ENCODE measurements at places on chromosomes 11 and 22.
A peak's percentile ranks its signal among the peaks of the same experiment; 100 is the strongest.

- DNase-seq: peak; percentile 70
Observed at GRCh38 chr11:4626207-4627099, 10.8 kb upstream of the OR51D1 start.

GRCh38 chr11:7571640-7572000 is 57.8 kb downstream of the PPFIBP2 start:
- DNase-seq: peak; percentile 77

- peak; percentile 59 for DNase-seq
Observed at GRCh38 chr22:39316440-39317083, 2.9 kb downstream of the RPL3 start.

DNA sequence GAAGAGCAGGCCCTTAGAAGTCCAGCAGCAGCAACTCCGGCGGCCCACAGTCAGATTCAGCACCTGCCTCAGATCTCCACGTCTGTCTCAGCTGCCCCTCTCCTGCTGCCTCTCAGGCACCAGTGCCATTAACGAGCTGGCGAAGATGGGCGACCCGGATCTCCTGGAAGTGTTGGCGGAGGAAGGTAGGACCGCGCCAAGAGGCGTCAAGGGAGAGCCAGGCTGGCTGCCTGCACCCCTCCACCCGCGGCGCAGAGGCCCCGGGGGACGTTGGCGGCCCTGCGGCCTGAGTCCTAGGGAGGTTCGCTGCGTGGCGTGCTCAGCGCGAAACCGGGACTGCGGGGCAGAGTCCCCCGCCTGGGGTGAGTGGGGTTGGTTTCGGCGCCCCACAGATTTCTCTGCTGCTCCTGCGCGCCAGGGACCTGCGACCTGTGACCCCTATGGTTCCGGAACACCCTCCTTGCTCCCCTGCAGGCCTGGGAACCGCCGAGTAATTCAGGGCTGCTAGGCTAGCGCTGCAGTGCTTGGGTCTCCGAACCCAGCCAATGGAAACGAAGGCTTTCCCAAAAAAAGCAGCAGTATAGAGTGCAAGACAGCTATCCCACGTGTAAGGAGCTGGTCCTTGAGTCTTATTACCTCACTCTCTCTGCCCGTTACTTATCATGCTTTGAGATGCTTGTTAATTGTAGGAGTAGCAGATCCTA is 615 bp downstream of the ANO5 start:
- peak; percentile 37 for DNase-seq

GRCh38 chr22:47174096-47174495 is 411.6 kb downstream of the TBC1D22A start:
- no peak for DNase-seq

GRCh38 chr11:1672613-1673350 is 24.2 kb upstream of the KRTAP5-6 start:
- no peak for DNase-seq

GRCh38 chr11:69670158-69670845 is 4.9 kb downstream of the LTO1 start:
- DNase-seq: peak; percentile 79

GRCh38 chr22:49241174-49241851 is 586.4 kb downstream of the BRD1 start:
- no peak for DNase-seq

DNA sequence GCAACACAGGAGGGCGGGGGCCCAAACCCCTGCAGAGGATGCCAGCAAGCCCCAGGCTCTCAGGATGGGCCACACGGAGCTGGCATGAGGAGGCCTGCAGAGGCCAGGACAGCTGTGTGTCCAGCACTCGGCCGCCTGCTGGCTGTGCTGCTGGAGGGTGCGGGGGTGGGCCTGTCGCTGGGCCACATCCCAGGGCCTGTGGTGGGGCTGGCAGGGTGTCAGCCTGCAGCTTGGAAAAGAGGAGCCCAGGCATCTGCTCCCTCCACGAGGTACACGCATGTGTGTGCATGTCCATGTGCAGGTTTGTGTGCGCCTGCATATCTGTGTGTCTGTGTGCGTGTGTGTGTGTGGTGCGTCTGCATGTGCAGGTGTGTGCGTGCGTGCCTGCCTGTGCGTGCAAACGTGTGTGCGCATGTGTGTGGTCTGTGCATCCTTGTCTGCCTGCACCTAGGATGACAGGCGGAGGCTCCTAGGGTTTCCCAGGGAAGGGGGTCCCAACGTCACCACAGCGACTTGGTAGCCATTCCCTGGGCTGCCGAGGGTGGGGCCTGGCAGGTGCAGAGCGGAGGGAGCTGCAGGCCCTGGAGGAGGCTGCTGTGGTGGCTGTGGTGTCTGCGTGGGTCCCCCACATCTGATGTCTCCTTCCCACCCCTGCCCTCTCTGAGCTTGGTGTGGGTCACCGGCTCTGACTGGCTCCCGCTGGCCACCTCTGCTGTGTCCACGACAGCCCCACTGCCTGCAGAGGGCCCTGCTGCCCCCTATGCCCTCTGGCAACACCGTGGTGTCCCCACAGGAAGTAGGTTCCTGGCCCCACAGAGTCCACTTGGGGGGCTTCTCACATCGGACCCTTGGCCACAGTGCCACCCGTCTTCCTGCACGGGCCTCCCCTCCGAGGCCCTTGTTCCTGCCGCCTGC is 17.1 kb downstream of the BRSK2 start:
- DNase-seq: no peak

DNA sequence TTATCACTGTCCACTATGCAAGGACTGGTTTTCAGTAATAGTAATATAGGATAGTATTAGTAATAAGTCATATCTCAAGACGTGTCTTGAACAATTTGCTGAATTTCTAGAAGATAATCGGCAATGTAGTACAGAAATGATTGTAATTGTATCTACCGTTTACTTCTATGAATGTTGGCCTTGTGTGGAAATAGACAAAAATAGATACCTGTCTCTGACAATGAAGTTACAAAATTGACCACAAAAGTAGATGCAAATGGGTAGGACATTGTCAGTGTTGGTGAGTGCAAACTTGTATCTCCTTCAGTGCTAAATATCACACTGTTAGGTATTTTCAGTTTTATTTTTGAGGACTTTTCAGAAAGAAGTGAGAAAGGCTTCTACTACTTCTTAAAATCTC is 43.1 kb downstream of the SVIP start:
- no peak for DNase-seq

DNA sequence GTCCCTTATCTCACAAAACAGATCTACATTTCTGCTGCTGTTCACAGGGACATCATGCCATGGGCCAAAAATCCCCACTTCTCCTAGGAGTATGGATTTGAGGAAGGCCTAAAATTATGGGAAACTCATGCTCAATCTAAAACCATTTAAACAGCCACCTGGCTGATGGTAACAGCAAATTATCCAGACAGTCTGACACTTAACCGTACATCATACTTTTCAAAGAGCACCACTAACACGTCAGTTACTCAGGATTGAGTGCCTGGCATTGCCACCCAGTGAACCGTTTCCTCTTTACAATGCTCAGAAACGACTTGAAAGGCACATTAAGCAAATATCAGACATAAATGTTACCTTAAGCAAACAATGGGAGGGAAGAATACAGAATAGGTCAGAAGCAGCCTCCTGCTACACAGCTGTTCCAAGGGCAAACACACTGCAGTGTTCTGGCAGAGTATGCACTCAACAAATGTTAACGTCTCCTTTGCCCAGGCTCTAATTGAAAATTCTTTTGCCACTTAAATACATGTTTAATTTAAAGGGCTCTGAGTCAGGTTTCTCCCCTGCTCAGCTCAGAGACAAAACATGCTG is 18.8 kb upstream of the SLC36A4 start:
- DNase-seq: no peak

GRCh38 chr11:1934335-1935155 is 12.6 kb upstream of the MRPL23 start:
- no peak for DNase-seq

GRCh38 chr11:100890789-100891188 is 203.7 kb downstream of the ARHGAP42 start:
- DNase-seq: no peak

DNA sequence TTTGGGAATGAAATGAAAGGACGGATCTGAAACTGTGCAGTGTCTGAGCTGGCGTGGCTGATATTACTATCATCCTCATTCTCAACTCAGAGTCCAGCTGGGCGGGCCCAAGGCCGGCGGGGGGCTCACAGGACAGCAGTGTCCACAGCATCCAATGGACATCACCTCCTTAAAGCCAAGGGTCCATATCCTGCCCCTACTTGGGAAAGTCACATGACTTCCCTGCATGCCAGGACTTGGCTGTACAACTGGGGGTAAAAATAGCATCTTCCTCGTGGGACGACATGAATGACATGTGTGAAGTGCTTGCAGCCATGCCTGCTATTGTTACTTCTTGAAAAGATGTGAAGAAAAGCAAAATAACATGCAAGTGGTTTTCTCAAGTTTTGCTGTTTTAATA is 82.3 kb downstream of the TRMU start:
- no peak for DNase-seq

DNA sequence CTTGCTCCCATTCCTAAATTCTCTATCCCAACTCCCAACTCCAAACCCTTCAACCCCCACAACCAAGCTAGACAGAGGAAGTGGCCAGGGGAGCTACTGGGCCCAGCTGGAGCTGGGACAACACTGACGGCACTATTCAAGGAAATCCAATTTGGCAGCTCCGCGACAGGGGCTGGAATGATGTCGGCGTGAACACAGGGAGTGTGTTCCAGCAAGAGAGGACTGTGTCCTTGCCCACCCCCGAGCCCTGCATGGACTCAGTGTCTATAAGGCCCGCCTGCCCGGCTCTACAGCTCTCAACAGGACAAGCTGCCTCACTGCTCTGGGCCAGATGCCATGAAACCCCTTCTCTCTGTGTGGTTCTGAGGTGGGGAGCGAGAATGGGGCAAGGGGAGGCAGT is 11.3 kb downstream of the PCSK7 start:
- DNase-seq: no peak
